ENCODE measurements at places on chromosomes 1 and 21.
A peak's percentile ranks its signal among the peaks of the same experiment; 100 is the strongest.

DNA sequence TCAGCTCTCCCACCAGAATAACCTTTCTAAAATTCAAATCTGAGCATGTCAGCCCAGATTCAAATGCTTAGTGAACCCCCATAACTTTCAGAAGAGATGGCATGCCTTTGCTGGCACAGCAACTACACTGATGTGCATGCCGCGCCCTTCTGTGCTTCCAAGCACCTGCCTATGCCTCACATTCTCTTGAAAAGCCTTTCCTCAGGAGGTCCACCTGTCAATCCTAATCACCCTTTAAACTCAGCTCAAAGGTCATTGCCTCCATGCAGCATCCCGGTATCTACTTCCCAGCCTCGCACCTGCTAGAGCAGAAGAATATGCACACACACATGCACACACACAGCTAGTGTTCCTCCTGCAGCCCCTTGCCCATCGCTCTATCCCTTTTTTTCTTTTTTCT, 5.2 kb upstream of the S100A2 start:
- DNase-seq, result no peak

DNA sequence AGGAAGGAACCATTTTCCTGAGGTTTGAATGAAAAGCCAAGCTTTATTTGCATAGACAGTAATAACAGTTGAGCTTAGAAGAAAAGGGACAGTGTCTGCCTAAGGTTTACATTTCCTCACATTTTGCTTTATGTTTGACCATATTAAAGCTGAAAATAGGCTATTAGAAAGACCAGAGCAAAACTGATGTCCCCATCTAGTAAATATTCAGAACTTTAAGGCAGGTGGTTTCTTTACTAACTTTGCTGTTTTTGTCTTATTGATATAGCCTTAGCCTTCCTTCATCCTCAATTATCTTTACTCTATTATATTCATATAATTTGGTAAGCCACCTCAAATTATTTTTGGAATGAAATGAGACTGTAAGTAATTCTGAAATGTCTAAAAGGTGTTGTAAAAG, 53.6 kb upstream of the LAPTM5 start:
- DNase-seq, result no peak

DNA sequence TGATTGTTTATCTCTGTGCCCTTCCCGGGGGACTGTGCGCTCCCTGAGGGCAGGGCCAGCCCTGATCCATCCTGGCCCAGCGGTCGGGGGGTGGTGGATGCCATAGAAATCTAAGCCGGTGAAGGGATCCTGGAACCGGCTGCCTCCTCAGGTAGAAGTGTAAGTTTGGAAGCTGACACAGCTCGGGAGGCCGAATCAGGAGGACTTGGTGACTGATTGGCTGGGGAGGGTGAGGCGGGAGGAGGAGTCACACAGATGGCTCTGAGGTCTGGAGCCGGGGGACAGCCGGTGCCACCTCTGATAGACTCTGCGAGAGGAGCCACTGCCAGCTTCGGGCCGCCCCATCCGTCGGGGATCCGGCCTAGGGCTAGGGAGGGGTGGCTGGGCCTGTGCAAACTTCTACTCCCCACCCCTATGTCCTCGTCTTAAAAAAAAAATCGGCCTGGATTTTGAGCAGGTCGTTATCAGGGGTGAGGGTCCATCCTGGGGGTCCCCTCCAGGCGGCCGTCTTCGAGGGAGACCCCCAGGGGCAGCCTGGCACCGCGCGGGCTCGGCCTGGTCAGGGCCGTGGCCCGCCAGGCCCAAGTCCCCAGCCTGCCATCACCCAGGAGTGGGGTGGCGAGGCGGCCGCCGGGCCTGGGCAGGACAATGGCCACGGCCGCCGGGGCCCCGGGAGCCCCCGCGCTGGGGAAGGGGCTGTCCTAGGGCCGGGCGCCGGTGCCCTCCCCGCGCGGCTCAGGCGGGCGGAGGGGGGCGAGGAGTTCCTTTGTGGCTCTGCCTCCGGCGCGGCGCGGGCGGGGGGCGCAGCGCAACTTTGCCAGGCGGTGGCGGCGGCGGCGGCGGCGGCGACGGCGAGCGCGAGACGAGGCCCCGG, 708 bp upstream of the ZNF362 start:
- DNase-seq, result peak; percentile 90

DNA sequence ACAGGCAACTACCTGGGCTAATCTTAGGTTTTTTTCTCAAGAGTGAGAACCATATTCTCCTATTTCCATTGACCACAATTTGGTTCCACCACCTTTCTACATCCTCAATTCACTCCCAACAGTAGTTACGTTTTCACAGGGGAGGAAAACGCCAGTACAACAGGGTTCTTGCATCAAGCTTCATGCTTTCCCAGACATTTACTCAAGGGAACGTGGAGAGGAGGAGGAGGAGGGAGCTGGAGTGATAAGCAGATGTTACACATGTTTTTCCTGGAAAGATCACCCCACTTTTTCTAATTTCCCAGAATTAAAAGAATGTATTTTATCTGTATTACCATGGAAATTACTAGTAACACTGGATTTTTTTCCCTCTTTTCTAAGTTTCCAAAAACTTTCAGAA, 58.3 kb downstream of the RGS5 start:
- DNase-seq, result no peak

DNA sequence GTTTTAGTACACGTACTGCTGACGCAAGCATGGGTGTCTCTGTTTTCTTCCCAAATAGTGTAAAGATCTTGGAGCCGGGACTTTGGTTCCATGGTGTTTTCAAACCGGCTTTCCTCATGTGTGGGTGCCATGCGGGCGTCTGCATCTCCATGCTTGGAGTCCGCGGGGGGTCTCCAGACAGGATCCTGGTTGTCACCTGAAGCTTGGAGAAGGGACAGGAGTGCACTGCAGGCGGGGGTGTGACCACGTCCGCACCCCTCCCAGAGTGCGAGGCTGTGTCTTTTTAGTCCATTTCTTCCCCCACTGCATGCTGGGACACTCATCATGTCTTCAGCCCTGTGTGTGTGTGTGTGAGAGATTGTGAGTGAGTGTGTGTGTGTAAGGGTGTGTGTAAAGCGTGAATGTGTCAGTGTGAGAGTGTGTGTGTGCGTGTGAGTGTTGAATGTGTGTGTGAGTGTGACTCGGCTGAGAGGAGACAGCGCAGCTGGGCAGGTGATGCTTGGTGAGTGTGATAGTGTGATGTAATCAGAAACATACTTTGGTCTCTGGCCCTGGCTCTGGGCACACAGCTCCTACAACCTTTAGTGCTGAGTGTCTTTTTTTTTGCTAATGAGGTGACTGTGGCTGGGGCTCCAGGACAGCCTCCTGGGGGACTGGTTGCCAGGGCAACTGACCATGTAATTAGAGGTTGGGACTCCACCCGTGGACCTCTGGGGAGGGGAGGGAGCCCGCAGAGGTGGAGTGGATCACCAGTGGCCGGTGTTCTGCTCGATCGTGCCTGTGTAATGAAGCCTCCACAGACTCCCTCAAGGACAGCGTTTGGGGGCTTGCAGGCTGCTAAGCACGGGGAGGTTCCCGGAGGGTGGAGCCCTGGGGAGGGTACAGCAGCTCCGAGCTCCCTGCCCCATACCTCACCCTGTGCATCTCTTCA, 55.1 kb downstream of the AGPAT3 start:
- DNase-seq, result peak; percentile 74
